Forelimb muscle (tissue), 1 donor: ENCODE measurements at places on chromosomes 1 and 21. TPM values are rescaled to one million over a fixed set of nuclear protein-coding genes. Genes with fewer than 3 reads are reported as not detected.

The EVA1B gene
- 29.6 TPM for polyA plus RNA-seq

The CR1L gene
- polyA plus RNA-seq, result 0.52 TPM

The SPRR1A gene
- polyA plus RNA-seq, result not detected

The PCSK9 gene
- polyA plus RNA-seq, result 3.9 TPM

The HFM1 gene
- polyA plus RNA-seq, result 1.6 TPM

The APOBEC4 gene
- not detected for polyA plus RNA-seq

The HUNK gene
- polyA plus RNA-seq, result 5.0 TPM

The FCRL1 gene
- 0.25 TPM for polyA plus RNA-seq

The C1orf185 gene
- polyA plus RNA-seq, result not detected

The CELA3B gene
- not detected for polyA plus RNA-seq

The USH2A gene
- polyA plus RNA-seq, result 0.05 TPM

The EXO1 gene
- 5.0 TPM for polyA plus RNA-seq

The SLC37A1 gene
- 2.7 TPM for polyA plus RNA-seq

The S1PR1 gene
- polyA plus RNA-seq, result 9.5 TPM

The CFAP141 gene
- not detected for polyA plus RNA-seq

The OR13G1 gene
- not detected for polyA plus RNA-seq
